ENCODE measurements at places on chromosomes 13 and 19.

DNA sequence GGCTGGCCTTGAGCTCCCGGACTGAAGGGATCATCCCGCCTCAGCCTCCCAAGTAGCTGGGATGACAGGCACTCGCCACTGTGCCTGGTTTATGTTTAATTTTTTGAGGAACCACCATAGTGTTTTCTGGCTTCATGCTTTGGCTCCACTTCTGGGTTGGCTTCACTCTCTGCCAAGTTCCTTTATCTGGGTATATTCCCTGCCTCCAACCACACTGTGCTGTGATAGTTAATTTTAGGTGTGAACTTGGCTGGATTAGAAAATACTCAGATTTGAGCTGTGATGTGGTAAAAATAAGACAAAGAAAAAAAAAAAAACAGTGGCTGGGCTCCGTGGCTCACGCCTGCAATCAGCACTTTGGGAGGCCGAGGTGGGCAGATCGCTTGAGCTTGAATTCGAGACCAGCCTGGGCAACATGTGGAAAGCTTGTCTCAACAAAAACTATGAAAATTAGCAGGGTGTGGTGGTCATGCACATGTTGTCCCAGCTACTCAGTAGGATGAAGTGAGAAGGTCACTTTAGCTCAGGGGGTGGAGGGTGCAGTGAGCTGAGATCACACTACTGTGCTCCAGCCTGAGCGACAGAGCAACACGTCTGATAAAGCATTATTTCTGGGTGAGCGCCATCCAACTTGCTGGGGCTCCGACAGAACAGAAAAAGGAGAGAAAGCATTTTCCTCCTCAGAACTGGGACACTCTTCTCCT is 7.5 kb upstream of the ILF3 start:
- DNase-seq, result no peak

- DNase-seq, result no peak
These were observed 110.9 kb downstream of the SACS start for GRCh38 chr13:23322353-23323336.

- no peak for DNase-seq
These were observed 21.9 kb downstream of the ONECUT3 start for GRCh38 chr19:1774989-1775772.

DNA sequence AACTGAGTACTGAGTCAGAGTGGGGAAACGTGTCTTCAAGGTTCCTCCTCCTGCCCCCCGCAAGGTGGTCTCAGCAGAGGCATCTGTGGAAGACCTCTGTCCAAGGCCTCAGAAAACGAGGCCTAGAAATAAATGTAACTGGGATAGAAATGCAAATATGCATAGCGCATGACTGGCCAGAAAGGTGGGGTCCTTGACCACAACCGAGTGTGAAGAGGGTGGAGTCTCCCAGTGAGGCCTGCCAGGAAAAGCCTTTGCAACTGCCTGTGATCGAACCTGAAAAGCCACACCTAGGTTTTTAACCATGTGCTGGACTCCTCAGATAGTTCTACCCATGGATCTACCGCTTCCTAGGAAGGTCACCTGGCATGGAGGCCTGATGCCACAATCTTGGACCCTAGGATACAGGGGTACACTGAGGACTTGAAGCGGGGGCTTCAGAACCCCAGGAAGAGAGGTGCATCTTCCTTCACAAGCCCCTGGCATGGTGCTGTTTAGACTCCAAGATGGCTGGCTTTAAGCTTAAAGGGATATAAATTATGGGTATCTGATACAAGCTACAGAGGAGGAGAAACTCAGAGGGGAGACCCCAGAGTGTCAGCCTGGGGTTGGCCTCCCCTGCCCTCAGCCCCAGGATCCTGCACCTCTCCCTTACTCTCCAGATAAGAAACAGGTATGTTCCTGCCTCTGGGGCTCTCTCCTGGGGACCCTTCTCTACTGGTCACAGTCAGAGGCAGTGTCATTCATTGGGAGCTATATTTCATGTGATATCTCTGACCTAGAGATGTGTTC is 18.3 kb upstream of the SIGLEC6 start:
- DNase-seq, result no peak

DNA sequence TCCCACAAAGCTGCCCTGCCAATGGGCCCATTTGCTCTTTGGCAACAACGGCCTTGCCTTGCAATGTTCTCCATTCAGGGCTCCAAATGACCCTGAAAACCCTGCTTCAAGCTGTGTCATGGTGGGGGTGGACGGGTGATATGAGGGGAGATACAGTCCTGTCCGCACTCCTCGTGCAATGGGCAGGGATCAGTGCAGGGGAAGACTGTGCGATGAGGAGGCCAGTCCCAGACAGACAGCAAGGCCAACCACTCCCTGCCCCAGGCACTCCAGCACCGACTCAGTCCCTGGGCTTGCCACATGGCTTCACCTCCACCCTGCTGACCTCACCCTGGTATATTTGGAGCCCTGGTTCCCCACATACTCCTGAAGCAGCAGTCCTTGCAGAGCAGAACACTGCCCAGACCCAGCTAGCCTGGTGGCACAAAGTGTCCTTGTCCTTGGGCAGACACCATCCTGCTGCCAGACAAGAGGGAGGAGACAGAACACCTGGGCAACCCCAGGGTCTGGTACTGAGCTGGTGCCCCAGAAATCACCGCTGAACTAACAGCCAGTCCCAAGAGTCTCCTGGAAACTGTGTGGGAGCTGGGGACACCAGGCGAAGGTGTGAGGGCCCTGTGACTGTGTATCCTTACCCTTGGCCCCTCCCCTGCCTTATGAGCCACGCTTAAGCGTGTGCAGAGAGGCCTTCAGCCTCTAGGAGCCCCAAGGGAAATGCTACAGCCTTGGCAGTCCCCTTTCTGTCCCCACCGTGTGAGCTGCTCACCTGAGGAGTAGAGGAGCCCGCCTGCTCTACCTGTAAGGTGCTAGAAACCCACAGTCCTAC is 9.1 kb upstream of the SLC35E1 start:
- DNase-seq, result no peak

DNA sequence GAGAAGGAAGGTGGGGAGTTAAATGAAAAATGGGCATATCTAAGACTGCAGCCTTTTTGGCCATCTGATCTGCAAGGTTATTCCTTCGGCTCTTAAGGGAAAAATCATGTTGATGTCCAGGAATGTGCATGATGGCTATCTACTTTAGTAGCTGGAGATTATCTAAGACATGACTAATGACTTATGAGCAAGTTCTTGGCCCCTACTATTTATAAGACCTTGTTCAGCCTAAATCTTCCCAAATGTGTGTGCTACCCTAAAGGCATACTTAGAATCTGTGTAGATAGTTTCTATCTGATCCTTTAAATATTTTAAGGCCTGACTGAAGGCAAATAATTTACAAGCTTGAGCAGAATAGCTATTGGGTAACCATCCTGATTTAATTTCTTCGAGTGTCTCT is 41.8 kb upstream of the CD177 start:
- DNase-seq, result no peak

GRCh38 chr13:110915874-110916206 is 971 bp upstream of the ANKRD10 start:
- no peak for DNase-seq

GRCh38 chr19:17982430-17982829 is 15.5 kb downstream of the KCNN1 start:
- no peak for DNase-seq

DNA sequence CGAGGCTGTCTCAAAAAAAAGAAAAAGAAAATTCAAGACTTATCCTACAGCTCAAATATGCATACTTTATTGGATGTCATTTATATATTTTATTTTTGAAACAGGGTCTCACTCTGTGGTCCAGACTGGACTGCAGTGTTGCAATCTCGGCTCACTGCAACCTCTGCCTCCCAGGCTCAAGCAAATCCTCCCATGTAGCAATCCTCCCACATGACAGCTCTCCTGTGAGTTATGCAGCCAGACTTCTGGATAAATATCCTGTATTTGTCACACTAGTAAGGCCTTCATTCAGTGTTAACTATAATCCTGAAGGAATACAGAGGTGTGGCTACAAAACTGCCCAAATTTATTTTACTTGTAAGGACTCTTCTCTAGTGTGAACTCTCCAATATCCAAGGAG is 7.2 kb downstream of the ZNF552 start:
- no peak for DNase-seq

DNA sequence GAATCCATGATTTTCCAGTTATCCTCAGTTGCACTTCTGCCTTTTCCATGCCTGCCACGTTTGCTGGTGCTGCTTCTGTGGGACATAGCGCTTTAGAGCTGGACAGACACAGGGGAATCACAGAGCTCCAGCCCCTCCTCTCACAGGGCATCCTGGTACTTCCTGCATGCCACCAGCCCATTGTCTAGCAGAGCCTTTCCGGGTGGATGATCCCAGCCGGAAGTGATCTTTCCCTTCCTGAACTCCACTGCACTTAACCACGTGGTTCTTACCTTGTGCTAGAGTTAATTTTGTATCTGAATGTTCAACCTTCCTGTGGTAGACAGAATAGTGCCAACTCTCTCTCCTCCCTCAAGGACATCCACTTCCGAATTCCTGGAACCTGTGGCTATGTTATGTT is 12.6 kb upstream of the OLFM4 start:
- DNase-seq, result no peak

DNA sequence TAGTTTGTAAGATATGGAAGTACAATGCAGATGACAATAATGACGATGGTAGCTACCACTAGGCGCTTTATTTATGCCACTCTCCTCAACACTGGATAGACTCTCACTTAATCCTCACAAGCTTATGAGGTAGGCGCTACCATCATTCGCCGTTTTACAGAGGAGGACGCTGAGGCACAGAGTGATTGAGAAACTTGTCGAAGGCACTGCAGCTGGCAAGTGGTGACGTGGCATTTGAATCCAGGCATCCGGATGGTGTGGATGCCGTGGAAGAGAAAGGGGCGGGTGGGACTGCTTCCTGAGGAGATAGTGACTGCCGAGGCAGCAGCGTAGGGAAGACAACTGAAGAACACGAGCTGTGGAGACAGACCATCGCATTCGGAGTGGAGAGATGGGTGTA is 1.3 kb upstream of the RPS9 start:
- DNase-seq, result no peak

DNA sequence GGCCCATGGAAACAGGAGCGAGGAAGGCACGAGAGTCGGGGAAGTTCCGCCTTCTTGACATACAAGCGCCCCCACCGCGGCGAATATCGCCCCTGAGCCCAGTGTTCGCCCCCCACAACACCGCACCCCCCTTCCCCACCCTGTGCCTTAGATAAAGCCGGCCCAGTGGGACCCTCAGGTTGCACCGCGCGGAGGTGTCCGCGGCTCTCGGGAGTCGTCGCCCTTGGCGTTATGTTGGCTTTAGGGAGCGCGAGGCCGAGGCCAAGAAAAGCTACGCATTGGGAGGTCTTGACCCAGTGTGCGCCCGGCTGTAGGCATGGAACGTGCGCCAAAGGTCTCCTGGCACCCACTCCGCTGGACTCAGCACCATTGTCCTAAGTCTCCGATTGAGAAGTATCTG is 603 bp upstream of the ZNF132 start:
- DNase-seq, result no peak

DNA sequence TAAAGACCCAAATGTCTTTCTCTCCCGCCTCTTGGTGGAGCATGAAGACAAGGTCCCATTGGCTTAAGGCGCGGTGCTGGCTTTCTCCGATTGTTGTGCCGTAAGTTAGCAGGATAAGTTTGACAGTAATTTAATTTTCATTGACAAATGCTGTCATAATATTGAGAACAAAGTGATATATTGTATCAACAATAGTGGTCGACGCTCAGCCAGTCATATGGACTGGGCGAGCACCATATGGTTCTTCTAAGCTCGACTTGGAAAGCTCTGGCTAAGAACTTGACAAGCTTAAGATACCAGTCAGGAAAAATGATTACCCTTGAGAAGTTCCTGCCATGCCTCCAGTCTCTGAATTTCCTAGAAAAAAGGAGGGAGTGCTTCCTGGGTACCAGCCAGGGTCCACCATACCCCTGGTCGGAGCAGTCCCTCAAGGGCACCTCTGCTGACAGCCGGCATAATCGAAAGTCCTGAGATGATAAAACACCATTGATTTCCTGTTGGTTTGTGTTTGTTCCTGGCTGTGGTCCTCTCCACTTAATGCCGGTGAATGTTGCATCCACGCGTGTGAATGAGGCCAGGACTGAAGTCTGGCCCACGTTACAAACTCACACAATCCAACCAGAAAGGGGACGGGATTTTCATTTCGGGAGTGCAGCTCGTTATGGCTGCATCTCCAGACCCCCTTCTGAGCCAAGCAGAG is 262.1 kb downstream of the ZNF536 start:
- no peak for DNase-seq

DNA sequence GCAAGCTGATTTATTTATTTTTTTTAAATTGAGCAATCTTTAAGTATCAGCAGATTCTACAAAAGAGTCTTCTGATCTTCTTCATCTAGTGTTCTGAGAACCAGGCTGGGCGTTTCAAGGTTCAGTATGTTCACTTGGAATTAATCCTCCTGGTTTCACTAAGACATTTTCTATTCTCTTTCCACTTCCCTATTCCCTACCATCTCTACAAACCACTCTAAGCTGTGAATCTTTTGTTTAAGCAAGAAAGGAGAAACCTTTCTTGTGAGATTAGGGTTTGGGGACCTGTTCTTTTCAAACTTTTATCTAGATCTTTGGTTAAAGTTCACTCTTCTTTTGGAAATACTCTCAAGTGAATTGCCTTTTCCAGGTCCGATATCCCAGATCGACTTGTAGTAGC is 59.3 kb downstream of the URI1 start:
- no peak for DNase-seq

DNA sequence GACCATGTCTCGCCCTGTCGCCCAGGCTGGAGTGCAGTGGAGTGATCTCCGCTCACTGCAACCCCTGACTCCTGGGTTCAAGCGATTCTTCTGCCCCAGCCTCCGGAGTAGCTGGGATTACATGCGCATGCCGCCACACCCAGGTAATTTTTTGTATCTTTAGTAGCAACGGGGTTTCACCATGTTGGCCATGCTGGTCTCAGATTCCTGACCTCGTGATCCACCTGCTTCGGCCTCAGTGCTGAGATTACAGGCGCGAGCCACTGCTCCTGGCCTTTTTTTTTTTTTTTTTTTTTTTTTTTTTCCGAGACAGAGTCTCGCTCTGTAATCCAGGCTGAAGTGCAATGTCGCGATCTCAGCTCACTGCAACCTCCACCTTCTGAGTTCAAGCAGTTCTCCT is 4.9 kb upstream of the KEAP1 start:
- no peak for DNase-seq

DNA sequence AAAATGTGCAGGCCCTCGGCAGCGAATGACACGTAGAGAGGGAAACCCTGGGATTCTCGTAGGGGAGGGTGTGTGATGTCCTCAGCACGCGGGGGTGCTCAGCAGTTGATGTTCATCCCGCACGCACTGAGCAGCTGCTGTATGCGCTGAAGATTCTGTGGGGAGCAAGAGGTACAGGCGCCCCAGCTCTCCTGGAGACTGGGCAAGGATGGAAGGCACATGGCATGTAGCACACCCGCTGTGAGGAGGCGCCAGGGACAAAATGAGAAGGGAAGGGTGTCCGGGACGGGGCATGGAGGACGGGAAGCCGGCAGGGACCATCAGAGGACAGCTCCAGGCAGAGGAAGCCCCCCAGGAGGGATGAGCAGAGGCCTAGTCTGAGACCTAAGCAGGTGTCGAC is 15.4 kb downstream of the ATP11A start:
- no peak for DNase-seq

DNA sequence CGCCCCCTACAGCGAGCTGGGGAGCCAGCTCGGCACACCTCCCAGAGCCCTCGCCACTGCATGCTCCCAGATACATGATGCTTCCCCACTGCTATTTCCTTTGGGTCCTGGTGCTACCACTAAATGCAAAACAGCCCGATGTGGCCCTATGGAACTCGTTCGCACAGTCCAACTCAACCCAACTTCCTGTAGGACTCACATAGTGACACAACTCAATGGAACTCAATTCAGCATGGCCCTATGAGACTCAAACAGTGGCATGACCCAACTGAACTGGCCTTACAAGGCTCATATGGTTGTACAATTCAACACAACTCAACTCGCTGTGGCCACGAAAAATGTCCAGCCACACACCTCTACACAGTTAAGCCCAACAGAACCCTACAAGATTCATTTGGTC is 3.5 kb downstream of the KCNA7 start:
- no peak for DNase-seq

All from CD4-positive, alpha-beta T cell treated with Interleukin-17A for 1 hour (primary cell).